ENCODE measurements at places on chromosomes 7 and 10. TPM values are rescaled to one million over a fixed set of nuclear protein-coding genes. Genes with fewer than 3 reads are reported as not detected.

The TMEM229A gene
- total RNA-seq = not detected

The PRPF18 gene
- 12.0 TPM for total RNA-seq

The IQUB gene
- 0.59 TPM for total RNA-seq

- H3K4me1 ChIP-seq = 0 out of 2 replicates have a peak, but pooled peaks cover 4% of the 10 kb centered on the region
- no peak overlapping the region for H3K27ac ChIP-seq
- H3K4me3 ChIP-seq = no peak overlapping the region
- no peaks in the 10 kb centered on the region for H3K27me3 ChIP-seq
These were observed 186.1 kb downstream of the SRPK2 start for GRCh38 chr7:105202616-105203015.

DNA sequence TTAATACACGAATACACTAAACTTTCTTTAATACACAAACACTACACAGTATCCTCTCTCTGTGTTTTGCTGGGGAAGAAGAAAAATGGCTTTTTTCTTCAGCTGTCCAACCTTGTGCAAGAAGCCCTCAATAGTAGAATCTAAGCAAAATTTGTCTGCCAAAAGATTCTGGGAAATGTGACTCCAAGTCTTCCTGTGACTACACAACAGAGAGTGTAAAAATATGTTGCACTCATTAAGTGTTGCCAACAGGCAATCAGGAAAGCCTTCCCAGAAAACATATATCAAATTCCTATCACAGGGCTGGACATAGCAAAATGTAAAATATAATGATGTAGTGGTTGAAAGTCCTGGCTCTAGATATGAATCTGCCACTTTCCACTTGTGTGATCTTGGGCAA is 825.1 kb upstream of the ZWINT start:
- H3K27me3 ChIP-seq = no peaks in the 10 kb centered on the region
- H3K4me3 ChIP-seq = no peak overlapping the region
- no peaks in the 10 kb centered on the region for H3K4me1 ChIP-seq
- no peak for DNase-seq

Data from Panc1 (cell line).